ENCODE measurements at places on chromosomes 13 and 19.

DNA sequence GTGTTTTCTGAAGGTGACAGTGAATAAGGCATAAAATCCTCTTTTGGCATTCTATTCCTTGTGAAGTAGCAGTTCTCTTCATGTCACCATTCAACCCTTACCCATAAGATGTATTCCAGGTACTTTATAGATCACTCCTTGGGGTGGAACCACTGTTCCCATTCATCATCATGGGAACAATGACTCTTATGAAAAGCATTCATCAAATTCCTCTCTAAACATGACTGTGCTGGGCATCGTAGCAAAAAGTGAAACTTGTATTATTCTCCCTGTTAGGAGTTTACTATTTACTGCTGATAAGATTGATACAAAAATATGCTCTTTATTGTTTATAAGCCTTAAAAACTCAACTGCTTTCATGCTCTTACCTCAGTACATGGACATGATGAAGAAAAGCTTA, 793.4 kb downstream of the LIG4 start:
- no peak for DNase-seq

GRCh38 chr19:2722541-2723344, 1.6 kb upstream of the DIRAS1 start:
- DNase-seq: no peak

- no peak for DNase-seq
Measured at GRCh38 chr19:2022289-2022688, 6.8 kb upstream of the BTBD2 start.

DNA sequence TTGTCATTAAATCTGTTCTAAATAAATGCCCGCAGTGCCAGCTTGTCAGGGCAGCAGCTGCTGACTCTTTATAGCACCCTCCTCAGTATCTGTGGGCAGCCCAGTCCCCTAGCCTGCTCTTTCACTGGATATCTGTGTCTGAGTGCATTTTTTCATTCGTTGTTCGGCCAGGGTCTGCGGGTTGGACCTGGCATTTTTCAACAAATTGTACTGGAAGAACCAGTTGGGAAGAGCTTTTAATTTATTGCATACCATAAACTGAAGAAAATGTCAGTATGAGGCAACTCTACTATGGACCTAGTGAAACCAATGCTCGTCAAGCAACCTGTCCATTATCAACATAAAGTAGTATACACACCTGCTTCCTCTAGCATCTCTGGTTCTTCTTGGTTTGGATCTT, 8.6 kb downstream of the NLRP13 start:
- no peak for DNase-seq

- no peak for DNase-seq
Measured at GRCh38 chr19:8601796-8602195, 8.7 kb downstream of the ADAMTS10 start.

GRCh38 chr13:64866331-64866730, 2363.8 kb downstream of the PCDH9 start:
- no peak for DNase-seq

DNA sequence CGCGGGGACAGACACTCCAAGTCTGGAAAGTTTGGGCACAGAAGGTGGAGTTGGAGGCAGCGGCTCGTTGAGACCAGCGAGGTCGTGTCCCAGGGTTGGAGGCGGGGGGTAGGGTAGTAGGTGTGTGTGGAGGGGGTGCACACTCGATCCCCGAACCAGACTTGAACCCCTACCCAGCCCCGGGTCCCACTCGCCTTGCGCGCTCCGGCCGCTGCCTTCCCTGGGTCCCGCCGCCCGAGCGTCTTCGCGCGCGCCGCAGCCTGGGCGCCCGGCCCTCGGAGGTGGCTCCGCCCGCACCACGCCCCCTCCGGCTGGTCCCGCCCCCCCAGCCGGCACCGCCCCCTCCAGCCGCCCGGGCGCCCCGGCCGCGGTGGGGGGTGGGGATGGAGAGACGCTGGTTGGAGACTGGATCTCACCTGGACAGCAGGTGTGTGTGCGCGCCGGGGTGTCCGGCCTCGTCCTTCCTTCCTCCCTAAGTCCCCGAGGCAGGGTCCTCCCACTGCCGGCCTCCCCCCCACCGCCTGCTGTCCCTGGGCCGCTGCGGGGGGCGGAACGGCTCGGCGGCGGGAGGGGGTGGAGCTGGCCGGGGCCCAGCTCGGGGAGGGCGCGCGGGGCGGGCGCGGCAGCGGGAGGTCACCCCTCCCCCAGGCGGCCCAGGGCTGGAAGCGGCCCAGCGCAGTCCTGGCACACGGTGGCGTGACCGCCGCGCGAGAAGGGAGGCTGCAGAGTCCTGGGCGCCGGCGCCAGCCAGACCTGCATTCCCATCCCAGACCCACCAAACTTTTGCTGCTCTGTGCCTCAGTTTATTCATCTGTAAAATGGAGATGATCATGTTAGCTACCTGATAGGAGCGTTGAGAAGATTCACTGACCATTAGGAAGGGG, at the start of gene KANK2:
Gene KANK2, minus strand, starts transcription at position 255 of the 884 bp plus-strand sequence. CDS start 3,034 bp downstream, outside the sequence.
- peak; percentile 61 for DNase-seq

GRCh38 chr13:22077764-22078163, 406.9 kb downstream of the FGF9 start:
- no peak for DNase-seq

DNA sequence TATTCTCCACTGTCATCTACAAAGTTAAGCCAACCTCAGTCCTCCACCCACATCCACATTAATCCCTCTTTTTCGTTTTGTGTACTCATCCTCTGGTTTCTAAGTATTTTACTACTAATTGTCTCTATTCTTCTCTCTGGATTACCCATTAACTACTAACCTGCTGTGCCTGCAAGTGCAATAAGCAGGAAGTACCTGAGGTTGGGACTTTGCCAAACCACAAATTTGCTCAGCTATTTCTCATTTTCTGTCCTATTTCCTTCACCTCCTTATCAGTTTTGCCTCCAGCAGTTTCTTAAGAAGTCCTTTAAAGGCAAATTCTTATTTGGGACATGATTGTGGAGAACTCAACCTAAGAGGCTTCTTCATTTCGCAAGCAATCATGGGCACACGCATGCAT, 1708.9 kb downstream of the SLITRK5 start:
- DNase-seq: no peak

DNA sequence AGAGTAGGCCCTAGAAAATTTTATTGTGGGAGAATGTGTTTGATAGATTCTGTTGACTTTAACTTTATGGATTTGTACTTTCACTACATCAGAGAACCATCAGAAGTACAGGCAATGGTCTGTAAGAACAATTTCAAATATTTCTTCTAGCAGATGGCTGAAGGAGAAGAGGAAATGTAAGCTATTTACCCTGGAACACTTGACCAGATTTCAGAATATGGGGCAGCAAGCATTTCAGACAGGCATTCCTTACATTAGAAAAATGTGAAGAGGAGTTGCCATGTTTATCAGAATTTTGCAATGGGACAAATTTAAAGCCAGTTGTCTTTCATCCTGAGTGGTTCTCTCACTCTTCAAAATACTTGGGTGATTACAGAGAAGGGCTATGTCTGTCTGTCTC, 7.5 kb downstream of the FRY start:
- DNase-seq: no peak

GRCh38 chr19:43524922-43525835, 1.8 kb downstream of the ETHE1 start:
- DNase-seq: no peak

DNA sequence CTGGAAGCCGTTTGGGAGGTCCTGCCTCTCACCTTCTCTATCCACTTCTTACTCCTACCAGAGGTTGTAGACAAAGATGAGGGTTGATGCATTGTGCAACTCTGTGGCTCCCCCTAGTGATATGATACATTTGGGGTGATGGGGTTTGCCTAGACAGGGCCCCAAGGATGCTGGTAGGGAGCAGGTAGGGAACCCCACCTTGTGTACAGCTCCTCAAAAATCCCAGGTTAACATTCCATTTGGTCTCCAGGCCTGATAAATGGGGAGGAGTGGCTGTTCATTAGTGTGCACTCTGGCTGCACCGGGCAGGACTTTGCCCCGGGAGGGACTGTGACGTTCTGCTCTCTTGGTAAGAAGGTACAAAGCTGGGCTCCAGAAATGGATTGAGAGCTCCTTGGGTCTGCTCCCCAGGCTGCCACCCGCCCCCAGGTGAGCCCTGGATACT, 19.2 kb downstream of the SIGLEC8 start:
- no peak for DNase-seq

DNA sequence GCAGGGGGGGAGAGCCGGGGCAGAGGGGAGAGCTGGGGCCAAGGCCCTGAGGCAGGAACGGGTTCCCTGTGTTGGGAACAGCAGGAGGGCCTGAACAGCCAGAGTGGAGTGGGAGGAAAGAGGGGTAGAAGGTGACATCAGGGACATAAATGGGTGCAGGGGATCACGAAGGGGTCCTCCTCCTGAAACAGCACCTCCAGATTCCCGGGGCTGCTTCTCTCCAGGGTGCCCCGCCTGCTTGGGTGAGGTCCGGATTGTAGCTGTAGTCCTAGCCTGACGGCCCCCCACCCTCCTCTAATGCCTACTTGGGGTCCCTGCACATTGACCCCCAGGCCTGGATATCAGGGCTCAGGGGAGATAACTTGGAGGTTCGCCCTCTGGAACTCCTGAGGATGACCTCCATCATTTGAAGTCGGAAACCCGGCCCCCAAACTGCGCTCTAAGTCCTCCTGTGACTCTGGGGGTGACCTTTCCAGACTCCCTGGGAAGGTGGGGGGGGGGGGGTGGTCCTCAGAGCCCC, 473 bp upstream of the SCN1B start:
- DNase-seq: no peak

DNA sequence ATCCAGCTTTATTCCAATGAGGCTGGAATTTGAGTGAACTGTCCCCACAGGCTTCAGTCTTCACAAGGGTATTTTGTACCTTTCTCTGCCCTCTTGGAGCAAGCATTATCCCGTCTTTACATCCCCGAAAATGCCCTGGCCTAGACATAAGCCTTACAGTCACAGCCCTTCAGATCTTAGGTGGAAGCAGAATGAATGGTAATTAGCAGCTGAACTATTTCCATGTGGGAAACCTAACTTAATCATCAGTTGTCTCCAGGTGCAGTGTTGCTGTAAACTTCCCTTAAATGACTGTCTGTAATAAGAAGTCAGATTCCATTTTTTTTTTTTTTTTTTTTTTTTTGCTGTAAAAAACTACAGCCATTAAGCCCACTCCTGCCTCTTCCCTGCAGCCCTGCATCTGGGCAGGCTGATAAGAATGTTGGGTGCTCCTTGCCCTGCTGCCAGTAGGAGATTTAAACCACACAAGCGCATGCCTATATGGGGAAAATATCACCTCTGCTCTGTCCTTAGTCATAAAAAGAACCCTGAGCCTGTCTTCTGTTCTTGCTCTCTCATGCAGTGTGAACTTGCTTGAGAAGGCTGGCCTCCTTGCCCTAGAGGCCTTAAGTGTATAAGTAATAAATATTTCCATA, 426.8 kb upstream of the SLITRK5 start:
- no peak for DNase-seq

DNA sequence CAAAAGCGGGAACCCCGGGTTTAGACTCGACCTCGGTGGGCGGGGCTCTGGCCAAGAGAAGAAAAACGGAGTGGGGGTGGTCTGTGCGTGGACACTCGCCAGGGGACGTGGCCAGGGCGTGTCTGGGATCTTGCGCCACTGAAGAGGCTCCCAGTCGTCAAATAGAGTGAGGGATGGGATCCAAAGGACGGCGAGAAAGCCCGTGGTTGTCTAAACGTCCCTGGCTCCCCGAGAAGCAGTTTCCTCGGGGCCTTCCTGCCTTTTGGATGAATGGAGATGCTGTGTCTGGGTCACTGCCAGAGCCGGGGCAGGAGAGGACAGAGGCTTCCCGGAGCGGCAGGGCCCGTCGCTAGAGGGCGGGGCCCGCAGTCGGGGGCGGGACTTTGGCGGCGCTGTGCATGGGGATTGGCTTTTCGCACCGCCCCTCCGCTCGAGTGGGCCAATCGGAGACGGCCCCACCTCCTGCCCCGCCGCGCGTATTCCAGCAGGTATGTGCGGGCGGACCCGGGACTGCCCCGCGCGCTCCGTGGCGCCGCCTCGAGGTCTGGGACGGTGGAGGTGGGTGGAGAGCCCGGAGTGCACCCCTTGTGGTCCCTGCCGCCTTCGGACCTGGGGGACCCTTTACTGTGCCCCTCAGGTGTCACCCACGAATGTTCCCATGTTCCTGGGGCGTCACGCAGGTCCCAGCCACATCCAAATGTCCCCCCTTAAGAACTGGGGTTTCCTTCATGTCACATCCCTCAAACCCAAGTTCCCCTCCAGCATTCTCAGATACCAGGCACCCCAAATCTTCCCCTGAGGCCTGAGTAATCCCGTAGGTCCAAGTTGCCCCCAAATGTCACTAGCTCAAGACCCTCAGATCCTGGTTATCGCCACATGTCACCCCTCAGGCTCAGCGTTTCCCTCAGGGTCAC, 38.3 kb downstream of the ZSWIM4 start:
- peak; percentile 86 for DNase-seq

DNA sequence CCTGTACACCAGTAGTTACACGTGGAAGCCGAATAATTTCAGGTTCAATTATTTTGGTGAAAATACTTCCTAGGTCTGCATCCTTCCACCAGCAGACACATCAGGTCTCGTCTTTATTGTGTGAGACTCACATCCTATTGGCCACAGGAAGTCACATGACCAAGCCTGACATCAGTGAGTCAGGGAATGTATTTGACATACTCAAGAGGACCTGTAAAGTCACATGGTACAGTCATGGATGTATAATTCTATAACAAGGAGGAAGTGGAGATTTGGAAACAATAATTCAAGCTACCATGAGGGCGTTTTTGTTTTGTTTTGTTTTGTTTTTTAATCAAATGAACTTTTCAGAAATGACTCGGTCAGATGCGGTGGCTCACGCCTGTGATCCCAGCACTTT, 9.3 kb upstream of the HIF3A start:
- no peak for DNase-seq

GRCh38 chr19:55585658-55586339, 5.2 kb upstream of the ZNF579 start:
- peak; percentile 42 for DNase-seq

- no peak for DNase-seq
Measured at GRCh38 chr13:100513987-100514670, 74.5 kb downstream of the GGACT start.

DNA sequence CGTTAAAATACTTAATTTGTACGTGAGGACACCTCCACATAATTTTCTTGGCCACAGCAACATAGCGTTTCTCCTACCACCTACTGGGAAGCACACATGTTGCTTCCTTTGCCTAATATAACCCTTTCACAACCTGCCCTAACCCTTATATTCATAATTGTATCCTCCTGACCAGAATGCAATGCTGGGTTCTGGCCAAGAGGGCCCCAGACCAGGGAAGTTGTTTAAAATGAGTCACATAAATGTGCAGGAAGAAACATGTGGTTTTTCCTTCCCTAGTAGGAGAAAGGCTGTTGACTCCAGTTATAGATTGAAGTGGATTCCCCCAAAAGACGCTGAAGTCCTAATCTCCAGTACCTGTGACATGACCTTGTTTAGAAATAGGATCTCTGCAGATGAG, 187.3 kb downstream of the NUFIP1 start:
- no peak for DNase-seq

Data from stimulated activated CD8-positive, alpha-beta memory T cell treated with anti-CD3 and anti-CD28 coated beads, Interleukin-4, amount 100 ng/mL, for 24 hours (primary cell).